ENCODE measurements at places on chromosomes 16 and 17. TPM values are rescaled to one million over a fixed set of nuclear protein-coding genes. Genes with fewer than 3 reads are reported as not detected.

- peak; percentile 93 for DNase-seq
- H3K27ac ChIP-seq, result peak overlapping the region; percentile 80
- H3K4me1 ChIP-seq, result peaks cover 28% of the 10 kb centered on the region
Observed at GRCh38 chr17:75864448-75864871, 9.3 kb upstream of the WBP2 start.

GRCh38 chr17:46796956-46797530 is 21.4 kb downstream of the WNT3 start:
- no peaks in the 10 kb centered on the region for H3K4me1 ChIP-seq
- no peak overlapping the region for H3K27ac ChIP-seq
- H3K36me3 ChIP-seq, result no peaks in the 10 kb centered on the region
- H3K27me3 ChIP-seq, result no peaks in the 10 kb centered on the region
- DNase-seq, result no peak
- no peak overlapping the region for H3K4me3 ChIP-seq

GRCh38 chr16:75198135-75198600 is 8.8 kb downstream of the CTRB2 start:
- peaks cover 43% of the 10 kb centered on the region for H3K27me3 ChIP-seq
- DNase-seq, result peak; percentile 24
- no peaks in the 10 kb centered on the region for H3K4me1 ChIP-seq
- H3K4me3 ChIP-seq, result no peak overlapping the region
- H3K36me3 ChIP-seq, result no peaks in the 10 kb centered on the region
- no peak overlapping the region for H3K27ac ChIP-seq

- no peak overlapping the region for H3K4me3 ChIP-seq
- DNase-seq, result no peak
- no peaks in the 10 kb centered on the region for H3K27me3 ChIP-seq
- H3K36me3 ChIP-seq, result no peaks in the 10 kb centered on the region
- H3K4me1 ChIP-seq, result peaks cover 43% of the 10 kb centered on the region
Observed at GRCh38 chr17:57600074-57600473, 145.0 kb downstream of the CCDC182 start.

- no peak overlapping the region for H3K4me3 ChIP-seq
- no peaks in the 10 kb centered on the region for H3K36me3 ChIP-seq
- DNase-seq, result peak; percentile 38
- no peaks in the 10 kb centered on the region for H3K4me1 ChIP-seq
Observed at GRCh38 chr17:33234930-33235685, 58.0 kb downstream of the ASIC2 start.

GRCh38 chr17:6534846-6535514 is 21.4 kb downstream of the PITPNM3 start:
- no peak overlapping the region for H3K4me3 ChIP-seq
- no peaks in the 10 kb centered on the region for H3K4me1 ChIP-seq
- H3K36me3 ChIP-seq, result peaks cover 9% of the 10 kb centered on the region

DNA sequence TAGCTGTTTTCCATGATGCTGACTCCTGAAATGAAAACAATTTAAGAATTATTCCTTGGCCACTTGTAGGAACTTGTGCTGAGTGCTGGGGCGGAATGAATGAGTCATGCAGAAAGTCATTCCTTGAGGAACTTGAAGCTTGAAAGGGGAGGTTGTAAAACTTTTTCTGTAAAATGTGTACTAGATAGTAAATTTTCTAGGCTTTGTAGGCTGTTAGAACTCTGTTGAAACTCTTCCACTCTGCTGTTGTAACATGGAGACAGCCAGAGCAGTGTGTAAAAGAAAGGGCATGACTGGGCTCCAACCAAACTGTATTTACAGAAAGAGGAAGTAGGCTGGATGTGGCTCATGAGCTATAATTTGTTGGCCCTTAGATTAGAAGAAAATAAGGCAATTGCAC is 46.1 kb downstream of the ABCA8 start:
- H3K27me3 ChIP-seq, result no peaks in the 10 kb centered on the region
- no peaks in the 10 kb centered on the region for H3K36me3 ChIP-seq
- H3K4me1 ChIP-seq, result peaks cover 6% of the 10 kb centered on the region
- no peak overlapping the region for H3K27ac ChIP-seq
- no peak overlapping the region for H3K4me3 ChIP-seq

DNA sequence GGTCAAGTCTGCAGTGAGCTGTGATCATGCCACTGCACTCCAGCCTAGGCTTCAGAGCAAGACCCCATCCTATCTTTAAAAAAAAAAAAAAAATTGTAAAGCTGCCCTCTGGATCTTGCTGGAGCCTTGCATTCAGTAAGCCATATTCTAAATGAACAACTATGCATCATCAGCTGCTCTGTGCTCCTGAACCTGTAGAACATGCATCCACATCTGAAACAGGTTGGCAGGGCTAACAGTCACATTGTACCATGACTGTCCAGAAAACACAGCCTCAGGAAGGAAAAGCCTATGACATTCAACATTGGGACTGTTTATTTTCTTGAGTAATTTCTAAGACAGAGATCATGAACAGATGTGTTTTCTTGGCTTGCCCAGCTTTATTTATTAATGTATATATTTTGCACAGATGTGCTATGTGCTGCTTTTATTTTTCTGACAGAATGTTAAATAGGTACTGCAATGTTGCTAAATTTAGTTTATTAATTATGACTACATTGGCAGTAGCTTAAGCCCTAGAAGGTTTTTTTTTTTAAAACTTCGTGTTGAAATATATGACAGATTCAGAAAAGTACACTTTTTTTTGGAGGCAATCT is 19.8 kb downstream of the ACSF2 start:
- no peak for DNase-seq
- H3K27me3 ChIP-seq, result no peaks in the 10 kb centered on the region

DNA sequence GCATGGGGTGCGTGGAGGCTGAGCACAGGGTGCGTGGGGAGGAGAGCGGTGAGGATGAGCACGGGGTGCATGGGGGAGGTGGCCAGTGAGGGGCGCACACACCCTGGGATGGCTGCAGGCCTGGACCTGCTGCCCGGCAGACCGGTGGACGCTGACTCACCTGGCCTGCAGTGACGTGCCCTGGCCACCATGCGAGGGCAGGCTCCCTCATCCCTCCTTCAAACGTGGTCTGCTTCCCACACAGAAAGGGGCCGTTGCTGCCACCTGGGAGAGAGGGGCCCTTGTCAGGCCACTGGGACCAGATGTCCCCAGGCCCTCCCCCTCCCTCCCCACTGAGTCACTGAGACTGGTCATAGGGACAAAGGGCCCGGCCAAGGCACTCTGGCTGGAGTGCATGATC is 20.1 kb upstream of the APRT start:
- peaks cover 60% of the 10 kb centered on the region for H3K36me3 ChIP-seq
- H3K4me1 ChIP-seq, result no peaks in the 10 kb centered on the region
- H3K27me3 ChIP-seq, result no peaks in the 10 kb centered on the region
- no peak overlapping the region for H3K4me3 ChIP-seq
- DNase-seq, result no peak

DNA sequence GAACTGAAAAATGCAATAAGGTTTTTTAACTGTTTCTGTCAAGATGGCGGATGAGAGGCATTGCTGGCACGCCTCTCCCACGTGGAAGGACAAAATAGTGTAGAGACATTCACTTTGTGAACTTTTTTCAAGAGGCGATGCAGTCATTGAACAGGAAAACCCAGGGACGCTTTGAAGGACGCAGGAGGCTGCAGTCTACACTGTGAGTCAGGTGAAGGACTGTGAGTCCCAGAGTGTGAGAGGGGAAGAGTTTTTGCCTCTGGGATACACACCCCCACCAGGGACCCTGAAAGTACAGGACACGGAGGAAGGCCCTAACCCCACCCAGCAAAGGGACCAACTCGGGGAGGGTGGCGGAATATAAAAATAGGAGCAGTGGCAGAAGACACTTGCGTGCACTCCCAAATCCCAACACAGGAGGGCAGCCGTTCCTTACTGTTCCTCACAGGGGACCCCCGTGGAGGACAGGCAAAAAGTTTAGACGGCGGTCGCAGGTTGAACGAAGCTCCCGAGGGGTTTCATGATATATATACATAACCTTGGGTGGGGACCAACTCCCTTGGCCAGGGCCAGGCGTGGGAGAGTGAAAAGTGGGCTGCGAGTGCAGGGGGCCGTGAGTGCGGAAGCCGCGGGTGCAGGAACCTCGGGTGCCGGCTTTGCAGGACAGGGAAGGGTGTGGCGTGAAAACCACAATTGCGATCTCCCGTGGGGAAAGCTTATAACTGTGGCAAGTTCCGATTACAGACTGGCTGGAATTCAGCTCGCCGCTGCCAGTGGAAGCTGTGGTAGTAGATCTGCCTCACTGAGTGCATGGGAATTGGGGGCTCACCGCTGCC is 82.0 kb upstream of the ALOX12 start:
- H3K36me3 ChIP-seq, result no peaks in the 10 kb centered on the region
- peak; percentile 77 for DNase-seq
- H3K27ac ChIP-seq, result no peak overlapping the region
- no peaks in the 10 kb centered on the region for H3K27me3 ChIP-seq

- no peak for DNase-seq
- H3K4me3 ChIP-seq, result no peak overlapping the region
- H3K27ac ChIP-seq, result no peak overlapping the region
- H3K36me3 ChIP-seq, result no peaks in the 10 kb centered on the region
- no peaks in the 10 kb centered on the region for H3K27me3 ChIP-seq
Observed at GRCh38 chr17:77521076-77521475, 380.3 kb downstream of the SEC14L1 start.

DNA sequence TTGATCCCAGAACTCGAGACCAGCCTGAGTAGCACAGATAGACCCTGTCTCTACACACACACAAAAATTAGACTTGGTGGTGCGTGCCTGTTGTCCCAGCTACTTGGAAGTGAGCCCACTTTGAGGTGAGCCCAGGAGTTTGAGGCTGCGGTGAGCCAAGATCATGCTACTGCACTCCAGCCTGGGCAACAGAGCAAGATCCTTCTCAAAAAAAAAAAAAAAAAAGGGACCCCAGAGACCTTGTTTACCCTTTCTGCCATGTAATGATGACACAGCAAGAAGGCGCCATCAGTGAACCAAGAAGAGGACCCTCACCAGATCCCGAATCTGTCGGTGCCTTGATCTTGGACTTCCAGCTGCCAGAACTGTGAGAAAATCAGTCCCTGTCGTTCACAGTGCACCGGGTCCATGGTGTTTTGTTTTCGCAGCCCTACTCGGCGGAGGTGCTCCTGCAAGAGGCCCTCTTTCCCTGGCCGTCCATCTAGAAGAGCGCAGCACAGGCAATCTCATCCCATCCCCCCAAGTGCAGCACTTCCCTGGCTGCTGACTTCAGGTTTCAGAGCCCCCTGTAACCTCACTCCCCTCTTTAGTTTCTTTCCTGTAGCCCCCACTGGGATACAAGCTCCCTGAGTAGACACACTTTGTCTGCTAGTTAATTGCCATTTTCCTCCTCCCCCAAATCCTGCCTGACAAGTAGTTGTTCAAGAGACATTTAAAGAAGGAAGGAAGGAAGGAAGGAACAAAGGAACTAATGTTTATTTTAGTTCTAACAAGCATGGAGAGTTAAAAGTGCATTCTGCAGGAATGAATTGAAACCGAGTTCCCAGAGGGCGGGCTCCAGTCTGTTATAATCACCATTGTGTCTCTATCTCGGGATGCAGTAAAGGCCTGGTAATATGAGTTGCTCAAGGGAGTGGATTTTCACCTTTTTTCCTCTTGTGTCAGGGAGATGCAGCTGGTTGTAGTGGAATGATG is 115.3 kb downstream of the SNX29 start:
- no peaks in the 10 kb centered on the region for H3K27me3 ChIP-seq
- DNase-seq, result no peak
- H3K27ac ChIP-seq, result no peak overlapping the region
- no peak overlapping the region for H3K4me3 ChIP-seq
- H3K36me3 ChIP-seq, result no peaks in the 10 kb centered on the region

- peak overlapping the region; percentile 84 for H3K4me3 ChIP-seq
- H3K27me3 ChIP-seq, result no peaks in the 10 kb centered on the region
- peaks cover 58% of the 10 kb centered on the region for H3K4me1 ChIP-seq
- DNase-seq, result no peak
Observed at GRCh38 chr16:20899477-20900298, 470 bp downstream of the DCUN1D3 start.

- no peak overlapping the region for H3K4me3 ChIP-seq
- no peak for DNase-seq
- H3K27ac ChIP-seq, result no peak overlapping the region
- no peaks in the 10 kb centered on the region for H3K4me1 ChIP-seq
- H3K36me3 ChIP-seq, result no peaks in the 10 kb centered on the region
Observed at GRCh38 chr17:19553036-19553435, 19.4 kb downstream of the SLC47A1 start.

GRCh38 chr16:57900796-57901479 is 70.0 kb downstream of the CNGB1 start:
- peaks cover 7% of the 10 kb centered on the region for H3K4me1 ChIP-seq
- H3K27me3 ChIP-seq, result peaks cover 47% of the 10 kb centered on the region
- H3K36me3 ChIP-seq, result no peaks in the 10 kb centered on the region

- no peak overlapping the region for H3K4me3 ChIP-seq
- no peaks in the 10 kb centered on the region for H3K36me3 ChIP-seq
- H3K4me1 ChIP-seq, result no peaks in the 10 kb centered on the region
- H3K27me3 ChIP-seq, result no peaks in the 10 kb centered on the region
Observed at GRCh38 chr17:9676820-9677310, 31.5 kb downstream of the USP43 start.

DNA sequence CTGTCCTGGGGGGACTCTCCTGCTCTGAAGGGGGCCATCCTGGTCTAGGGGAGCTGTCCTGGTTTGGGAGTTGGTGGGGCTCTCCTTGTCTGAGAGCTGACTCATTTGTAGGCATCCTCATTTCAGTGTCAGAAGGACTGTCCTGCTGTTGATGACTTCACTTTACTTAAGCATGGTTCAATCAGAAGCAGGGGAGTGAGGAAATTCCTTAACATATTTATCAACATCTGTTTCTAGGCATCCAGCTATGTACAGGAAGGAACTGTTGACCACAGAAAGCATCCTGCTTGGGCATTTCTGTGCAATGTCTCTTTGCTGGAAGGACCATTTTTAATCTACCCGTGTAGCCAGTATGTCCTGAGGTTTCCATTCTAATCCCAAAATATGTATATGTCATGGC is 502.7 kb upstream of the HSBP1 start:
- no peaks in the 10 kb centered on the region for H3K27me3 ChIP-seq
- DNase-seq, result no peak
- H3K4me1 ChIP-seq, result no peaks in the 10 kb centered on the region
- no peak overlapping the region for H3K4me3 ChIP-seq

GRCh38 chr17:59361916-59362810 is 30.7 kb downstream of the YPEL2 start:
- no peak overlapping the region for H3K4me3 ChIP-seq
- no peaks in the 10 kb centered on the region for H3K27me3 ChIP-seq
- no peaks in the 10 kb centered on the region for H3K36me3 ChIP-seq
- peak; percentile 50 for DNase-seq
- H3K4me1 ChIP-seq, result peaks cover 100% of the 10 kb centered on the region
- peak overlapping the region; percentile 73 for H3K27ac ChIP-seq

The DCTPP1 gene
- polyA plus RNA-seq, result 50.1 TPM

The WDR90 gene
- polyA plus RNA-seq, result 22.0 TPM

The SAMD14 gene
- 1.3 TPM for polyA plus RNA-seq

The HEXD gene
- 93.4 TPM for polyA plus RNA-seq

The BRIP1 gene
- 0.31 TPM for polyA plus RNA-seq

The TLCD2 gene
- 3.1 TPM for polyA plus RNA-seq

The CES5A gene
- polyA plus RNA-seq, result not detected

The ZDHHC1 gene
- polyA plus RNA-seq, result 2.0 TPM

The KRT16 gene
- 32.8 TPM for polyA plus RNA-seq

The NPB gene
- polyA plus RNA-seq, result 0.93 TPM

The LASP1 gene
- polyA plus RNA-seq, result 94.3 TPM

Data from stomach (tissue), 19 donors.